Activated CD4-positive, alpha-beta T cell treated with anti-CD3 and anti-CD28 coated beads, Interleukin-2, amount 50 U/mL, for 1 hour (primary cell): ENCODE measurements at places on chromosomes 3 and 15.

DNA sequence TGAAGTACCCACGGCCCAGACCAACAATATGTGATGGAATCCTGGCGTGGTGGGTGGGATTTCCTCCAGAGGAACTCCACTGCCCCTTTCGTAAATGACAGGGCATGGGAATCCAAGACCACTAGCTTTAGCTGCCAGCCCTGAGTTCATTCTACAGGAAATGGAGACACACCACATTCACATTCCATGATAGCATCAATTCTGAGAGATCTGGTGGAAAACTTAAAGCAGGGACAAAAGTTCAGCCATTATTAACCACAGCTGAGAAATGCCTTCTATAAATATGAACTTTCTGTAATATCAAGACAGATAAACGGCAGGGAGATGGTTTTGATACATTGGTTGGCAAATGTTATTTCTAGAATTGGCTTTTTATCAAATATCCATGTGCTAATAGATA lies 98.2 kb downstream of the FBN1 start:
- DNase-seq: no peak

DNA sequence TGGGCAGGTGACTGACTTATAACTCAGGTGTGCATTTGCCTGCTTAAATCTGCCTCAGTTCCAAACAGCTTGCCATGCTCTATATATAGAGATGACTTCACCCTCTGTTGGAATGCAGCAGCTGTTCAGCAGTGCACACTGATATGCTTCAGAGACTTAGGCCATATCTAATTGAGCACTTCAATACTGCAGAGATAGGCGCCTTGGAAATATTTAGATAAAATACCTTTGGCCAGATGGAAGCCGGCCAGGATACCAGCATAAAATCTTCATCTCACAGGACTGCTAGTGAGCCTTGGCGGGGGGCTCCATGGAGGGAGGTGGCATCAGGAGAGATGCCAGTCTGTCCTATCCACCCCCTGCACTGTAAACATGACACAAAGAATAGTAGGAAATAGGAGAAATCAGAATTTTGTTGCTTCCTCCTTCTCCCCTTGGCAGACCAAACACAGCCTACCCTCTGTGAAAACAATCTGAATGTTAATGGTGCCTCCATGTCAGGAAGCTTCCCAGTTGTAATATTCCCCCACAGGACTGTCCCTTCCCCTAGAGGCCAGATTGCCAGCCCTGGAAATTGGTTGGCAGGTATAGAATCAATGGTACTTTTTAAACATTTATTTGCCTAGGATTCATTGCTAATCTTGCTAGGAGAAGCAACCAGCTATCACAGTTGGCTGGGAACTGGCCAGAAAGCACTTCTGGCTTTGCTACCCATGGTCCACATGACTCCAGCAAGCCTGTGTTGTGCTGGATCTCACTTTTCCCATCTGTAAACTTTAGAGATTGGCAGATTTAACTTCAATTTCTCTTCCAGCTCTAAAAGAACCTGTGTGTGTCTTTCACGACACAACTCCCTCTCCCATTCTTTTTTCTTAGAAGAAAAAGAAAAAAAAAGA lies 215.5 kb upstream of the KCNMB2 start:
- no peak for DNase-seq

- peak; percentile 51 for DNase-seq
Measured at GRCh38 chr3:40191850-40192448, 117.6 kb upstream of the EIF1B start.

DNA sequence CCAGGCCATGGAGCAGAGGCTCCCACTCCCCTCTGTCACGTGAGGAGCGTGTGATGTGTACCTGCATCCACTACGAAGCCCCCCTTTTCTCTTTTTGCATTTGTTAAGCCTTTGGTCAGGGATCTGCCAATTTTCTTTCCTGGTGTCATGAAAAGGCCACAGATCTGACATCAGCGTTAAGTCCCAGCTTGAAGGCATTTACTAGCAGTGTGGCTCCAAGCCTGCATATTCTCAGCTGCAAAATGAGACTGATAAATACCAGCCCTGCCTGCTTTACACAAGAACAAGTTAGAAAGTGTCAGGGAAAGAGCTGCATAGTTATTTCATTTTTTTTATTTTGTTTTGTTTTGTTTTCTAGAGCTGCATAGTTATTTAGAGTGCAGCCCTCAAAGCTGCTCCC lies 2.3 kb upstream of the ANKRD63 start:
- no peak for DNase-seq

DNA sequence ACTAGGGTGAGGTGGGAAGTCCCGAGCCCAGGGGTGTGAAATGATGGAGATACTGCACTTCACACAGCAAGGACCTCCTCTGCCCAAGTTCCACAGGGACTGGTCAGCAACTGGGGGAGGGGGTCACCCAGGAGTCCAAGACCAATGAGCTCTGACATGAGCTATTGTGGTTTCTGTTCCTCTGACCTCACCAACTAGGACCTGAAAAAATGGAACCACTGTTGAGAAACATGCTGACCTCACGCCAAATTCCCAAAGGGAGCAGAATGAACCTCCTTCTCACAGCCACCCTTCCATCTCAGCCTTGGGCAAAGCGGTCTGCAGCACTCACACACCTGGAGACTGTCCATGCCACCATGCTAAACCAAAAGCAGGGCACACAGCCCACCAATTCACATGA lies 69.3 kb downstream of the LRIG1 start:
- no peak for DNase-seq
